NCI-H2171 (cell line): ENCODE measurements at places on chromosomes 6 and 20.

DNA sequence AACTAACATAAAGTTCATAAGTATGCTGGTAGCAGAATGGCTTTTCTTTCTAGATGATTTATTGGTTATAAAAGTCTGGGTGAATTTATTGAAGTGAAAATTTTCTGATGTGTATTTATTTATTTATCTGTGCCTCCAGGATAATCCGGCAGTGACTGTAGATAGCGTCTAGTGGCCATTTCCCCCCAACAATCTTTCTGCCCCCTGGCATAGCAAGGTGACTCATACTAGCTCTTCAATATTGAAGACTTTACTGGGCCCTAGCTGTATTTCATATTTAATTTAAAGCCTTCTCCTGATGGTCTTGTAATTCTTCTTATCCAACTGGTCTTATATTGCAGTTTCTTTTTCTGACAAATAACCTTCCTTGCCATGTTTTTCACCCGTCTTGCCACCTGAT, 154.1 kb upstream of the SGK1 start:
- DNase-seq = no peak

DNA sequence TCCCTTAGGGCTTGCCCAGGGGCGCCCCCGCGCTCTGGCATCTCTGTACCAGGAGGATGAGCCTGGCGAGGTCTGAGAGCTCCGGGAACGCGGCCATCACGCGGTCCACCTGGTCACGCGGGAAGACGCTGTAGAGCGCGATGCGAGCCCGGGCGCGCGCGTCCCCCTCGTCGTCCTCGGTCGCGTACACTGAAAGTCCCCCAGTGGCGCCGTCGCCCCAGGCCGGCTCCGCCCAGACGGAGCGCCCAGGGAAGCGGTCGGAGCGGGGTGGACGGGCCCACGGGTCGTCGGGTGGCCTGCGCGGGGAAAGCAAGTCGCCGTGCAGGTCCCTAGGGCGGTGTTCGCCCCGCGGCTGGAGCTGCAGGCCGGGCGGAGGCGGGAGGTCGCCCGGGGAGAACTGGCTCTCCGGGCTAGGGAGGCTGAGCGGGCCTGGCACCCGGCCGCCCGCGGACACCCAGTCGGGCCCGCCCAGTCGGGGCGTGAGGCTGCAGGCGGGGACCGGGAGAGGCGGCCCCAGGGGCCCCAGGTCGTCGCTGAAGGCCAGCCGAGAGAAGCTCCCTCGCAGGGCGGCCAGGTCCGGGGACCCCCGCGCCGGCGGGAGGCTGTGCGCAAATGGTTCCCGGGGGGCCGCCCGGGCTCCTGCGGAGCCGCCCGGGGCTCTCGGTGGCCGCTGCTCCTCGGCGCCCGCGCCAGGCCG, 34.0 kb downstream of the ZC3H12D start:
- DNase-seq = no peak

DNA sequence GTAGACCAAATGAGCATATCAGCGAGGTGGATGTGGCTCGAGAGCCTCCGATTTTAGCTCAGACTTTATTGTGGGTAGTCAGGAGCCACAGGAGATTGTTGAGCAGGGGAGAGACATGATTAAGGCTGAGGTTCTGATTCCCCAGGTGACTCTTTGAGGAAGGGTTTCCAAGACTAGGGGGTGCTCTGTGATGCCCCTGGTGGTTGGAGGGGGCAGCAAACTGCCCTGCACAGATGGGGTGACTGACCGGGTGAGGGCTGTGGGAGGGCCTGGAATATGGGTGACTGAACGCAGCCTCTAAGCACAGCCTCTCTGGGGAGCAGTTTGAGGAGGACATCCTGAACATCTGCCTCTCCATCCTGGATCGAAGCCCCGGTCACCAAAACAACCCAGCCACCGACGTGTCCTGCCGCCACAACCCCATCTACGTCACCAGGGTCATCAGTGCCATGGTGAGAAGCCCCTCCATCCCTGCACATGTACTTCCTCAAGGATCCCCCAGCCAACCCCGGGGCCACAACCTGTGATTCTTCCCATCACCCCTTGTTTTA, 17.0 kb downstream of the TGM6 start:
- DNase-seq = no peak

DNA sequence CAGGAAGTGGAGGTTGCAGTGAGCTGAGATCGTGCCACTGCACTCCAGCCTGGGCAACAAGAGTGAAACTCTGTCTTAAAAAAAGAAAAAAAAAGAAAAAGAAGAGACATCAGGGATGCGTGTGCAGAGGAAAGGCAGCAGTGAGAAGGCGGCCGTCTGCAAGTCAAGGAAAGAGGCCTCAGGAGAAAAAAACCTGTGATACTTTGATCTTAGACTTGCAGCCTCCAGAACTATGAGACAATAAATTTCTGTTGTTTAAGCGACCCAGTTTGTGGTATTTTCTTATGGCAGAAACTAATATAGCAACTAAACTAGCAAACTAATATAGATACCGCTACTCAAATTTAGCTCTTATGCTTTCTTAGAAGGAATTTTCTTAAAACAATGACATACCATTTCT, 36.1 kb downstream of the FGD2 start:
- DNase-seq = no peak

- DNase-seq = no peak
Observed at GRCh38 chr20:5780846-5781217, 30.6 kb downstream of the SHLD1 start.

- DNase-seq = no peak
Observed at GRCh38 chr6:159969204-159969912, 476 bp downstream of the IGF2R start.

- no peak for DNase-seq
Observed at GRCh38 chr6:113414511-113414910, 442.6 kb upstream of the MARCKS start.

DNA sequence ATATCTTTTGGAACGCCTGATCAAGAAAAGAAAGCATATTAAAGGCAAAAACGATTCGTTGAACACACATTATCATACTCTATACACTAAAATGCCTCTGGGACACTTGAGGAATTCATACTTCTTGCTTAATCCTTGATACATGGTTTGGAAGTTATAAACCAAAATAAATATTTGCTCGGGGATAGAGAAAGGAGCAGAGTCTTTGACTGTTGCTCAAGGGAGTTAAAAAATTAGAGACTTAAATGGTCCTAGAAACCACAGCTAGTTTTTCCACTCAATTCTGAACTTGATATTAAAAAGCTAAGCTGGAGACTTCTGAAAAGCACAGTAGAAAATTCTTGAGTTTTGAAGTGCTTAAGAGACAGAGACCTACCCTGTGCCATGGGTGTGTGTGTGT, 98.9 kb downstream of the BCKDHB start:
- DNase-seq = no peak

DNA sequence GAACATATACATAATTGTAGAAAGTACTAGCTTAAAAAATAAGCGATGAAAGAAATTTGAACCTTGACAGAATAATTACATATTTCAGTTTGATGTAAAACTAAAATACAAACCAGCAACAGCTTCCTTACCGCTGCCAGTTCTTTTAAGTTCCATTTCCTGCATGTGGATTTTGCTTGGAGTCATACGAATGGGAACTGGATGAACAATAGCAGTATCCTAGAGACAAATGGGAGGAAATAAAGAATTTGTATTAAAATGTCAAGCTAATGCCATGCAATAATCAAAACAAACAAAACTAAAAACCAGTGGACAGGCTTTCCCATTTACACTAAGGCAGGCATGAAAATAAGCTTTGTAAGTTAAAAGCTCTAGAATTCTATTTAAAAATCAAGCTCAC, 67.1 kb downstream of the REPS1 start:
- DNase-seq = no peak

DNA sequence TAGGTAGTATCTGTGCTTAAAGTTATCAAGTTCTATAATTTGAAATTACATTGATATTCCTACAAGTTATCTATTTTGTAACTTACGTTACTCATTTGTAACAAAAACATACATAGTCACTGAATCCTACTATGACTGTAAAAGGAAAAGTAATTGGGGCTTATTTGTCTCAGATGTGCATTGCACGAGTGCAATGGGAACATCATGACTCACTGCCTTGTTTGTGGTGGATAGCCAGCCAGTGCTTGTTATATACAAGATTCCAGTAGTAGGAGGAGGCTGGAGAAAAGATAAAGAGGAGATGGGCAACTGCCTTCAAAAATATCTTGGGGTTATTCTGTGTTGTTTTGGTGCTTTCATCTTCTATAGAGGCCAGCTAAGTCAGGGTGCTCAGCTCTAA, 164.1 kb downstream of the RNF144B start:
- DNase-seq = no peak

DNA sequence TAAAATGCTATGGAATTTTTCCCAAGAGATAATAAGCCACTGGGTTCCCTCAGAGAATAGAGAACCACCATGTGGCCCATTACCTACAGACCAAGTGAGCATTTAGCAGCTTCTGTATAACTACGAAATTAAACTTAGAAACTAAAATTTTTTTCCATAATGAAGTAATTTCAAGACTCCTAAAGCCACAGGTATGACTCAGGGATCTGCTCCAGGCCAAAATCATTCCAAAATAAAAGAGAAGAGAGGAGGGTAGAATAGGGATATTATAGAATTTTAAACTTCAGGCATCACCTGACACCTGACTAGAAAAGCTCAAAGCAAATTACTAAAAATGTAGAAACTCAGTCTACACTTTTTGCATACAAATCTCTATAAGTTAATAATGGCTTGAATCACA, 108.9 kb upstream of the DST start:
- no peak for DNase-seq

- no peak for DNase-seq
Observed at GRCh38 chr6:36867471-36868224, 7.0 kb downstream of the PPIL1 start.

DNA sequence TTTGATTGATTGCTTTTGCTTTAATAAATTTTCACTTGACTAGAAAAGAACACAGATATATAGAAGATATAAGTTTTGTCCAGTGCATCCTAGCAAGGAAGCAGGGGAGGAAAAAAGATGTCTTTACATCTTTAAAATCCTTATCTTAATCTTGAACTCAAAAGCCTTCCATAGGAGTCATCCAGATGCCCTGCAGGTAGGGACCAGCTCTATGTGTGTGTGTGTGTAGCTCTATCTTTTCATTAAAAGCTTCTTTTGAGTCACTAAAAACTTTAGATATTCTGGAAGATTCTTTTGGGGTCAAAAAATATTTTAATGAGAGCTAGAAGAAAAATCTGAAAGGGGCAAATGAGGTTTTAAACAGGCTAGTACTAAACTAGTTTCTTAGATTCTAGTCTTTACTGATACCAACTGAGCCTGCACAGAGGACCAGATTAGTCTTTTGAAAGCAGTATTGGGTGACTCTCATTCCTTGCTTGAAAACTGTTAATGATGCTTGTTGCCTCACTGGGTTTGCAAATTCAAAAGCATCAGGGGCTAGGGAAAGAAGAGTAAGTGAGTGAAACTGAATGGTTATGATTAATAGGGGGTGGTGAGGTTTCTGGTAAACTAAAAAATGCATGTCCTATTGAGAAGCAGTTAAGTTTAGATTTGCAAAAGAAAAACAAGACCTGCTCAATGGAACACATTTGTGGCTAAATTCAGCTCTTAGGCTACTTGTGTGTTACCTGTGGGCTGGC, 40.6 kb upstream of the JAG1 start:
- no peak for DNase-seq

- DNase-seq = no peak
Observed at GRCh38 chr6:156691018-156691417, 86.2 kb upstream of the ARID1B start.

DNA sequence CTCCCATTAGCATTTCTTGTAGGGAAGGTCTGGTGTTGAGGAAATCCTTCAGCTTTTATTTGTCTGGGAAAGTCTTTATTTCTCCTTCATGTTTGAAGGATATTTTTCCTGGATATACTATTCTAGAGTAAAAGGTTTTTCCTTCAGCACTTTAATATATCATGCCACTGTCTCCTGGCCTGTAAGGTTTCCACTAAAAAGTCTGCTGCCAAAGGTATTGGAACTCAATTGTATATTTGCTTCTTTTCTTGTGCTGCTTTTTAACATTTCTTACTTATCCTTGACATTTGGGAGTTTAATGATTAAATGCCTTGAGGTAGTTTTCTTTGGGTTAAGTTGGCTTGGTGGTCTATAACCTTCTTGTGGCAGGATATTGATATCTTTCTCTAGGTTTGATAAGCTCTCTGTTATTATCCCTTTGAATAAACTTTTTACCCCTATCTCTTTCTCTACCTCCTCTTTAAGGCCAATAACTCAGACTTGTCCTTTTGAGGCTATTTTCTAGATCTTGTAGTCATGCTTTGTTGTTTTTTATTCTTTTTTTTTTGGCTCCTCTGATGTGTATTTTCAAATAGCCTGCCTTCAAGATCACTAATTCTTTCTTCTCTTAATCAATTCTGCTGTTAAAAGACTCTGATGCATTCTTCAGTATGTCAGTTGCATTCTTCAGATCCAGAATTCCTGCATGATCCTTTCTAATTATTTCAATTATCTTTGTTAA, 225.0 kb upstream of the ZNF217 start:
- no peak for DNase-seq

DNA sequence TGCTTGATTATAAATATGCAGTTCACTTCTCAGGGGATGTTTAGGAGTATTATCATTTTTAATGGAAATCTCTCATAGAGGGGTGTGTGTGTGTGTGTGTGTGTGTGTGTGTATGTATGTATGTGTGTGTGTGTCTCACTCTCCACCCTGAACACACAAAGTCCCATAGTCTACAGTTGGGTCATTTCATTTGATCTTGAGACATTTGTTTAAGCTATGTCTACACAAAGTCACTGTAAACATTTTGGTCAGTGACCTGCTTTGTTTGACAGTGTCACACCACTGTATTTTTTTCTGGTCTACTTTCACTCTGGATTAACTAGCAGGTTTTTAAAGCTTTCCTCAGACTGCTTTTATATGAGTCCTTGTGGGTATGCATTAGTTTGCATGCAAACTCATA, 215.2 kb downstream of the GRIK2 start:
- DNase-seq = no peak

DNA sequence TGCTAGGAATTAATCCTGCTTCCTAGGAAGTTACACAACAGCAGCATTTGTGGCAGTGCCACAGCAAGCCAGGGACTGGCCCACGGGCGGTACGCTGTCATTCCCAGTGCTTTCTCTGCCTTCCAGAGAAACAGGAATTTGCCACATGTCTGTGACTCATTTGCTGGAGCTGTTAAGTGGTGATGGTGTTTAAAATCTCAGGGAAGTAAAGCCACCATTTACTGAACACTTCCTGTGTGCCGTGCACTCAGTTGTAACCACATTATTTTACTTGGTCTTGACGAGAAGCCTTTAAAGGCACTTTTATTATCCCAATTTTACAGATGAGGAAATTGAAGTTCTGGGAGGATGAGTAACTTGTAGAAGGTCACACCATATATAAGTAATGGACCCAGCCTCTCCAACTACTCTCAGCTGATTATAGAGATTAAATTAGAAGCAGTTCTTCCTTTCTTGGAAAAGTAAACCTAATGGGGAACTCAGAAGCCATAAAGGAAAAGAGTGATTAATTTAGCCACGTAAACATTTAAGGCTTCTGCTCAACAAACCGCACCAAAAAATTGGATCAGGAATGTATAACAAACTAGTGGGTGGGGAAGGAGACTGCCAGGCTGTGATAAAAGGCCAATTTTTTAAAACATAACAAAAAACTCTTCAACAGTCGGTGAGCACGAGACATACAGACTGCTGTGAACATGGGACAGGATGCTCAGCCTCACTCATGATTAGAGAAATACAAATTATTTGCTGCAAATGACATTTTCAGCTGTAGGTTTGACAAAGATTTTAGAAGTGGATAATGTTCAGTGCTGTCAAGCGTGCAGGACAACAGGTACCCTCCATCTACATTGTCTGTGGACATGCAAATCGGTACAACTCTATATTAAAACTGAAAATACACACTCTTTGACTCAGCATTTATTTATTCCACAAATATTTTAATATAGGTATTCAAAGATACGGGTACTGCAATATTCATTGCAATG, 311.2 kb downstream of the NRN1 start:
- no peak for DNase-seq
